ENCODE measurements at places on chromosomes 13 and 19.

DNA sequence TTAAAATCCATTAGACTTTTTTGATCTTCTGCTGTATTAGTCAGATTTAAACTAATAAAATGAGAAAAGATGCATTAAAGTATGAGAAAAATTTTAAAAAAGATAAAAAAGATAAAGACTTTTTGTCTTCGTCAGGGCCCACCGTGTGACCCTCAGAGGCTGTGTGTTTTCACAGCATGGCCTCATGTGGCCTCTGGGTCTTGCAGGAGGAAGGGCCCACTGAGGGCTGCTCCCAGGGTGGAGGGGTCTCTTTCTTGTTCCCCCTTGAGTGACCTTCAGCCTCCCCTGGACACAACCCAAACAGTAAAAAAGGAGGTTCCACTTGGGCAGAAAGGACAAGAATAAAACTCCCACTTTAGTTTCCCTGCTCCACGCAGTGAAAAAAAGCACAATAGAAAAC, 57.1 kb upstream of the RANBP3 start:
- DNase-seq: no peak

- no peak for DNase-seq
Measured at GRCh38 chr19:5775668-5776309, 8.8 kb downstream of the PRR22 start.

DNA sequence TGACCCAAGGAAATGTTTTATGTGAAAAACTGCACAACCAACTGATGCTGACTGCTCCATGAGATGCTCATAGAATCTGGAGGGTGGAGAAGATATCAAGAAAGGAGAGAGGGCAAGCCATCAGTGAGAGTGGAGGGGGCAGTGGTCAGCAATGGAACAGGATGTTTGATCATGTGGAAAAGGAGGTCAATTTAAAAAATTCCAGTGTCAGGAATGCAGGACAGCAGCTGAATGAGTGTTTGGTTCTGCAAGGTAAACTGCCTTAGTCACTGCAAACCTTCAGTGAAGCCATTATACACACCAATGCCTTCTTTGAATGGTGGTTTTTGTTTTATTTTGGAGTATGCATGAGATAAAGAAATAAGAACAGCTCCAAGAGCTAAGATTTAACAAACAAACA, 121.5 kb downstream of the FGF14 start:
- DNase-seq: no peak

GRCh38 chr13:43003010-43003409, 11.0 kb upstream of the EPSTI1 start:
- DNase-seq: no peak

DNA sequence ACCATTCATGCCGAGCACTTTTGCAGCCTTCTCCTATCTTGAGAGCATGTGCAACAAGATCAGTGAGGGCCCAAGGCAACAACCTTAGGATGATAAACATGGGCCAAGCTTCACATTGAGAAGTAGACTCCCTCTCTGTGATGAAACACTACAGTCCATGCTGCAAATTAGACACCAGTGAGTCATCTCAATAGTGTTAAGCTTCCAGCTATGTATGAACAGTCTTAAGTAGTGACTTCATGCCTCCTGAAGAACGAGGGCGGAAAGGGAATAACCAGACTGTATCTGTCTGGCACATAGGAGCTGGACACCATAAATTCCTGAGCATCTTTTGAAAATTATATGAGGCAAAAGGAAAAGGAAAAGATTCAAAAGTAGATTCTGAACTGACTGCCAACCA, 309.9 kb upstream of the SLITRK1 start:
- DNase-seq: no peak

DNA sequence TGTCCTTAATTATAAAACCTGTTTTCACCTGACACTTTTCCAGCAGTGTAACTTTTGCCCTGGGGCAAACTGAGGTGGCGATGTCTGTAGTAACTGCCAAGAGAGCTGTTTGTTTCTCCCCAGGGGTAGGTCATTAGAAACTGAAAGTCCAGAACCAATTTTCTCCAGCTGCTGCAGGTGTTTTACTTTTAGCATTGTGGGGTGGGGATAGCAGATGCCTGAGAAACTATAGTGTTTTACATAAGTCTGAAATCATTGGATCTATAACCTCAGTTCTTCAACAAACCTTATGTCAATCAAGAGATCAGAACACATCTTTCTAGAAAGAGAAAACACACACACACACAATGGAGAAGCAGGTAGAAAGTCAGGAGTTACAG, 92.7 kb downstream of the LHFPL6 start:
- no peak for DNase-seq

- no peak for DNase-seq
Measured at GRCh38 chr19:50341091-50341564, 12.0 kb upstream of the KCNC3 start.

DNA sequence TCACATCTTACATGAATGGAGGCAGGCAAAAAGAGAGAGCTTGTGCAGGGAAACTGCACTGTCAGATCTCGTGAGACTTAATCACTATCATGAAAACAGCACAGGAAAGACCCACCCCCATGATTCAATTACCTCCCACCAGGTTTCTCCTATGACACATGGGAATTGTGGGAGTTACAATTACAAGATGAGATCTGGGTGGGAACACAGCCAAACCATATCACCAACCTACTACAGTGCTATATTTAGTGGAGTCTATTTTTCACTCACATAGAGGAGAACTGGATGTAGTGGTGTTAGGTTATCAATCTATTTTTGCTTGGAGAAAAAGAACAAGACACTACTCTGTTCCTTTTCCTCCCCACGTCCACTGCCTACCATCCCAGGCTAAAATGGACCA, 276.6 kb downstream of the KCTD12 start:
- no peak for DNase-seq

DNA sequence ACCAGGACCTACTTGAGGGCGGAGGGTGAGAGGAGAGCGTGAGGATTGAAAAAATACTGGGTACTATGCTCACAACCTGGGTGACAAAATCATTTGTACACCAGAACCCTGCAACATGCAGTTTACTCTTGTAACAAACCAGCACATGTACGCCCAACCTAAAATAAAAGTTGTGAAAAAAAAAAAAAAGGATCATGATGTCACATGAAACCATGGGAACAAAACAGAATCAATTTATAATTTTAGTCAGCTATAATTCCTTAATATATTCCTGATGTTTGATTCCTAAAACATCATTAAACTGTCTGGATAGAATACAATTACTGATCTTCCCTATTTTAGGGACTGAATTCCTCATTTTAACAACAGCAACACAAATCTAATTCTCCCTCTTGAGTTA, 160.6 kb upstream of the SPRY2 start:
- DNase-seq: no peak

DNA sequence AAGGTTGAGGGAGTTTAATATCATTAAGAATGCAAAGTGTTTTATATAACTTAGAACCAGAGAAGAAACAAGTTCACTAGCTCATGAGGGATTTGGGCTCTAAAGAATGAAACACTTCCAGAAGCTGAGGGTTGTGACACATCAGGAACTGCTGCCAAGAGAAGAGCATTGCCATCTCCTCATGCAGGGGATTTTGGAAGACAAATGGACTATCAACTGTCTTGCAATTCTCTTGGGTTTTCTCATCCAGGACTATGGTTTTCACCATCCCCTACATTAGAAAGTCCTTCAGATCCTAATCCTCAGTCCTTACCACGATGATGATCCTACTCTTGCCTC, 59.7 kb upstream of the KL start:
- DNase-seq: no peak

DNA sequence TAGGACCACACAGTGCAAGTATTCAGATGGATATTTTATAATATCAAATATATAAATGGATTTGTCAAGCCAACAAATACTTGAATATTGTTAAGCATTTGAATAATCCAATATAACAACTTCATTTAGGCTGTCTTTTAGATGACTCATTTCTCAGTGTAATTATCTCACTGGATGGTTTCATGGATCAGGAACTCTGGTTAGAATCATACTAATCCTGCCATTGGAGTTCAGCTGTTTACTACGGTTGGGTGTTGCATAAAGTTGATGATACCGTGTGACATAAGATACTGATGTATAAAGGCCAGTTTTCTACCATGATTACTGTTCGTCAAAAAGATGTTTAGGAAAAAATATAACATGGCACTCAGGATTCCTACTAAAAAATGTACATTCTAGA, 196.3 kb downstream of the TSHZ3 start:
- no peak for DNase-seq

DNA sequence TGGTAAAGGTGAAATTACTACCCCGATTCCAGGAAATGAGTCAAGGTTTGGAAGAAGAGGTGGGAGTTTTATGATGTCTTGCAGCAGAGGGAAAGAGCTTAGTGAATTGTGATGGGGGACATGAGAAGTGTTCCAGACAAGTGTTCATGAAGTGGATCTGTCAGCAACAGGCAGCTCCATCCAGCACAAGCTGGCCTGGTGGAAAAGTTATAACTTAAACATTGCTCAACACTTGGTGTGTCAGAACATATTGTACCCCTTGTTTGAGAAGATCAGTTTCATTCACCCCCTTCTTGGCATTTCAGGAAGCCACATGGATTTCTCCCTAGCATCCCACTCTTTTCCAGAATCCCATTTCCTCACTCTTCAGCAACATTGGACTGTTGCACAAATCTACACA, 222.0 kb downstream of the B3GLCT start:
- no peak for DNase-seq

- no peak for DNase-seq
Measured at GRCh38 chr19:40497214-40497613, 30.4 kb downstream of the SPTBN4 start.

GRCh38 chr13:19153782-19154450, 27.7 kb downstream of the TUBA3C start:
- DNase-seq: no peak

DNA sequence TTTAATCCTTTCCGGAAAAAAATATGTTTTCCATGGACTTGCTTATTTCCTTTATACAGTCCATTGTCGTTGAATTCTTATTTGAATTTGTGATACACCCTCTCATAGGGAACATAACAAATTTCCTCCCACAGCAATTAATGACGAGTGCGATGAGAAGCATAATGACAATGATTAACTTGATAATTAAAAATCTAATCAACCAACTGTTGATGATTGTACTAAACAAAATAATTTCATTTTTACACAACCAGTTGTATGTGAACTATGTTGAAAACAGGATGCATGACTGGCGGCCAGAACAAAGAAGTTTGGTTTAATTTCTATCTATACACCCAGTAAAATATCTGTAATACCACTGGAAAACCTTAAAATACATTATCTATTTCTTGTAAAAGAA, 26.1 kb upstream of the CEACAM21 start:
- no peak for DNase-seq

GRCh38 chr19:56097306-56097705, 23.8 kb downstream of the ZNF787 start:
- no peak for DNase-seq

- DNase-seq: no peak
Measured at GRCh38 chr13:95254339-95254738, 46.9 kb downstream of the ABCC4 start.

- no peak for DNase-seq
Measured at GRCh38 chr13:111789420-111789819, 277.5 kb upstream of the SOX1 start.

DNA sequence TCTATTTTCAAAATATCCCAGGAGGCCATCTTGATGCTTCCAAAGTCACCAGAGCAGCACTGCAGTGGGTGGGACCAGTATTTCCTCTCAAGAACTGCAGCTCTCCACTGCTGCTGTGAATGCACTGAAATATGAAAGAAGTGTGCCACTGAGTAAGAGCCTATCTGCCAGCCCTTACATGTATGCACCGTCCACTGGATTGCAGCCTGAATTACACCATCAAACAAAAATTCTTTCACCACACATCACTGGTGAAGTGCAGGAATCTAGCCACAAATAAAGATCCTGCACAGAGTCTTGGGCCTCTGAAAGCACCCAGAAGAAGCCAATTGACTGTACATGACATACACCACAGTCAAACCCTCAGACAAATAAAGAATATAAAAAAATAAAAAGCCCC, 249.0 kb downstream of the LHFPL6 start:
- no peak for DNase-seq

- no peak for DNase-seq
Measured at GRCh38 chr19:39138221-39139211, 12.9 kb downstream of the PAK4 start.

DNA sequence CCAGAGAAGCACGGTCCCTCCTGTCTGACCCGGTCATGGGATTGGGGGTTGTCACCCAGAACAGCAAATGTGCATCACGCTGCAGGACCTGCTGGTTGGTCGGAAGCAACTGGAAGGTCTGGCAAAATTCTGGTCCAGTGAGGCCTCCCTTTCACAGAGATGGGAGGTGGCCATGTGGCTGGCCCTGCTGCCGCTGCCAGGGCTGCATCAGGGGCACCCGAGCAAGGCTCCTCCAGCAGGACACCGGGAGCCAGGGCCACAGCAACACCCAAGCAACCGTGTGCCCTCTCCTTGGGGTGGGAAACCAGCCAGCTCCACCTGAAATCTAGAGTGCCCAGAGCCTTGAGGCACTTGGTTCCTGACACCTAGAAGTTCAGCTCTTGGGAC, 11.5 kb upstream of the GAS6 start:
- no peak for DNase-seq

GRCh38 chr19:9061879-9062278, 25.0 kb upstream of the OR1M1 start:
- no peak for DNase-seq

DNA sequence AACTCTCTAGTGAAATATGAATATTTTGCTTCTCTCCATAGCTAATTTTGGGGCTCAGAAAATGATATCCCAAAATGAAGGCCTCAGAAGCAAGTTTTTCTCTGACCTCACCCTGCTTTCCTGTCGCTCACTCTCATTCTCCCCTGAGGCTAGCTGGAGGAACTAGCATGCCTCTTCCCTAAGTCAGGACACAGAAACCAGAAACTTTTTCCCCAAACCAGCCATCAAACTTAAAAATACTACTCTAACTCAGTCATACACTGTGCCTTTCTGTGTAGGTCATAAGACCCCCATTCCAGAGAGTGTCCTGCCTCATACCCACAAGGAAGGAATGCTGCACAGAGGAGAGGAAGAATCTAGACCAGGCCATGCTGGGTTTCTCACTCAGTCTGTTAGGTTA, 329.6 kb downstream of the PCDH20 start:
- DNase-seq: no peak

DNA sequence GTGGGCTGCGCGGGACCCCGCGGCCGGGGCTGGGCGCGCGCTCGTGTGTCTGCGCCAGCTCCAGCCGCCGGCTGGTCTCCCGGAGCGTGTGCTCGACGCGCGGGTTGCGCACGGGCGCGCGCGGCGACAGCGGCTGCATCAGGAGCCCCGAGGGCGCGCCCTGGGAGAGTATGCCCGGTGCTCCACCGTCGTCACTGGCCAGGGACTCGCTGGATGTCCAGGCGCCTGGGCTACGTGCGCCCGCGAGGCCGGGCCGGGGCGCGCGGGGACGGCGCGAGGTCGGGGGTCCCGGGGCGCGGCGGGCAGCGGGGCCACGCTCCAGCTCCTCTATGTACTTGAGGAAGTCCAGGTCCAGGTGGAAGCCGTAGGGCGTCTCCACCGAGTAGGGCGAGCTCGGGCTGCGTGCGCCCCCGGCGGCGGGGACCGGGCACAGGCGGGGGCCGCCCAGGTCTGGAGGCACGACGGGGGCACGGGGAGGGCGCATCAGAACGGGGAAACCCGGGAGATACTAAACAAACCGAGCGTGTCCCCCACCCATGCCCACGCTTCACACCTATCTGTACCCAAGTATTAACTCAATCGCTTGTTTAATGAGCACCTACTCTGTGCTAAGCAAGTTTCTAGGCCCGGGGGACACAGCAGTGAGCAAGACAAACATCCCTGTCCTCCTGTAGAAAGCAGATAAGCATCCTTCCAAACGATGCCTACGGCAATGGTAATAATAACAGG, 7.6 kb downstream of the KANK3 start:
- DNase-seq: no peak
